Activated T-cell treated with anti-CD3 and anti-CD28 coated beads for 1 hour (primary cell): ENCODE measurements at places on chromosomes 1 and 21.

GRCh38 chr21:45556645-45557615, 14.7 kb upstream of the SLC19A1 start:
- DNase-seq, result no peak

DNA sequence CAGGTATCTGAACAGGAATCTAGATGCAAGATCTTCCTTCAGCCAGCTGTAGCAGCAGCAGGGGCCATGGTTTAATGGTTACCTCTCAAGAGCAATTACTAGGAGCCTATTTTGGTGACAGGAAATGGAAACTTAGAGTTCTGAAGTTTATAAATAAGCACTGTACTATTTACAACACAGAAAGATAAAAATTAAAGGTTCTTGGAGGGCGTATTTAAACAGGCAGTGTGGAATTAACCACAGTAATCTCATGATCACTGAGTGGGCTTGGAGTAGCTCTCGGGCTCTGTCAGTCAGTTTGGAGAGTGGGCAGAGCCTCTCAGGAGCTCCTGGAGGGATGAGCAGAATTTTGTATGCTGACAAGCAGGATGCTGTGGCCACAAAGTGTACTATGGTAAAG, 10.2 kb upstream of the FCRL5 start:
- DNase-seq, result no peak

DNA sequence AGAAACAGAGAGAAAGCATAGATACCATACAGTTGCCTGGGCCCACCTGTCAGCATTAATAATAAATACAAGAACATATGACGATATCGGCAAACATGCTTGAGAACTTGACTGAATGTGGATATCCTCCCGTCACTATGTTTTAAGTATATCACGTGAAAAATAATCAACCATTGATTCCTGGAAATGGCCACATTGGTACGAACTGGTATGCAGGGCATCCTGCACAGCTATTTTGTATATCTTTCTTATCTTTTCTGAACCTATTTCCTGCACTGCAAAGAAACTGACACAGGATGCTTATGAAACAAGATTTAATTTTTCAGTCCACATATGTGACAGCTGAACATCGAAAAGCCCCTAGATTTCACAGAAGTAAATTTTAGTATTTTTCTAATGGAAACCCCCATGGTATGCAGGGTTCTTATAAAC, 22.8 kb upstream of the RGS1 start:
- no peak for DNase-seq

DNA sequence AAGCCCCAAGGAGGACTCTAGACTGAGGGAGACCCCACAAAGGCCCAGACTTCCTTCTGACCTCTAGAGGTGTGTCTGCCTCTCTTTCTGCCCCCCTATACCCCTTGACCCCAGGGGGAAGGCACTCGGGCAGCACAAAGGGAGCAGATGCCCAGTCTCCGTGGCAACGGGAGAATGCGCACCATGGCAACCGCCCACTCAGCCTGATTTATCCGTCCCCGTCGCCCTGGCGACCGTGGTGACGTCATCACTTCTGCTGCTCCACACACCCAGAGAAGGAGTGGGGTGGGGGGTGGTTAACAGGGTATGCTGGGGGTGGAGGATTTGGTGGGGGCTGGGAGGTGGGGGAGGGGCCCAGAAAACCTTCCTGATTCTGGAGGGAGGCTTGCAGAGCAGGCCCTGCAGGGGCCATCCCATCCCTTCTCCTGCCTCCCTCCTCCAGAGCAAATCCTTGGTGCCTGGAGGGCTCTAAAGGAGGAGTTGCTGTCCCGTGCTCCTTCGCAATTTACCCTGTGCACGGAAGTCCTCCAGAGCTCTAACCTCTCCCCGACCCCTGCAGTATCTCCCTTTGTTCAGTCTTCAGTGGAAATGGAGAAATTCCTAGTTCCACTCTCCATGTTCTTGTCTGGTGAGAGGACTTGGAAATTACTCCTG, 6.3 kb downstream of the CELF3 start:
- no peak for DNase-seq

GRCh38 chr1:2587860-2588571, 1.4 kb downstream of the PRXL2B start:
- DNase-seq, result no peak

- DNase-seq, result no peak
Measured at GRCh38 chr21:15206514-15206913, 141.7 kb upstream of the NRIP1 start.
